Sigmoid colon (tissue), 7 donors: ENCODE measurements at places on chromosomes 1 and 21. TPM values are rescaled to one million over a fixed set of nuclear protein-coding genes. Genes with fewer than 3 reads are reported as not detected.
A peak's percentile ranks its signal among the peaks of the same experiment; 100 is the strongest.

DNA sequence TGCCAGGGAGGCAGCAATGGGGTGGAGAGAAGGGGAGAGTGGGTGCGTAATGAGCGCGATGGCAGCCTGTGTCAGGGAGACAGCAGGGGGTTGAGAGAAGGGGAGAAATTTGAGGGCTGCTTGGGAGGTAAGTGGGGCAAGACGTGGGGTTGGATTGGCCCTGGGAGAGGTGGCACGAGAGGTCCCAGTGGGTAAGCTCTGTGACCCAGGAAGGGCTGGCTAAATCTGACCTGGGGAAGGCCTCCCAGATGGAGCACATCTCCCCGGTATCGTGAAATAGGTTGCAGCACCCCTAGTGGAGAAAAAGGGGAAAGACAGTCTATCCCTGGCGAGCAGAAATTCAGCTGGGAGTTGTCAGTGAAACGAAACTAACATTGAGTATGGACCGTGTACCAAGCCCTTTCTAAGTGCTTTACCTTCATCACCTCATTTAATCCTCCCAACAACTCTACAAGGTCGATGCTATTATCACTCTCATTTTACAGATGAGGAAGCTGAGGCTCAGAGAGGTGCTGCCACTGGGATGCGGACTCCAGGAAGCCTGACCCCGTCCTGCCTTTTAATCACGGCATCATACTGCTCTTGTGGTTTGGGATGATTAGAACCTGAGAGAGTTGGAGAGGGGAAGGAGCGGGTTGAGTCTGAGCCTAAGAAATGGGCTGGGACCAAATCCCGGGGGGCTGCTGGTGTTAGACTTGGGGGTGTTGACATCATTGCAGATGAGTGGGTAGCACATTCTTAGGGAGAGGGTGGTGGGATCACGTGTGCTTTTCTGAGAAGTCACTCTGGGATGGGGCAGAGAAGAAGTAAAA is 56.6 kb upstream of the RPL11 start:
- DNase-seq, result peak; percentile 77

GRCh38 chr21:14862794-14863720 is 201.7 kb downstream of the NRIP1 start:
- DNase-seq, result no peak

GRCh38 chr1:210098356-210098755 is 134.2 kb upstream of the SERTAD4 start:
- no peak for DNase-seq

DNA sequence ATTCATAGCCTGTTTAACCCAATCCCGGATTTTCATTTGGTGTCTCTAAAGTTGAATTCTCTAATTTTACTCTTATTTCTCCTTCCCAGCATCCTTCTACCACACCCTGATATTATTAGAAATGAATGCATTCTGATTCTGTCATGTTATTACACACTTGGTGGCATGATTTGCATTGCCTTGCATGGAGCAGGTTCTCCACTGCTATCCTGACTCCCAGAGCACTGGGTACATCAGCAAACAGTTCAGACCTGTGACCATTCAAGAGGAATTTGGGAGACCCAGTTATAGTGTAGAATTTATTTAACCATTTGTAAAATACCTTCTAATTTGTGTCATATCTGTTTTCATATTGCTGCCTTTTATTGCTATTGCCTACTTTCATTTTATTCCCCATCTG is 2.6 kb downstream of the LRRC8B start:
- no peak for DNase-seq

DNA sequence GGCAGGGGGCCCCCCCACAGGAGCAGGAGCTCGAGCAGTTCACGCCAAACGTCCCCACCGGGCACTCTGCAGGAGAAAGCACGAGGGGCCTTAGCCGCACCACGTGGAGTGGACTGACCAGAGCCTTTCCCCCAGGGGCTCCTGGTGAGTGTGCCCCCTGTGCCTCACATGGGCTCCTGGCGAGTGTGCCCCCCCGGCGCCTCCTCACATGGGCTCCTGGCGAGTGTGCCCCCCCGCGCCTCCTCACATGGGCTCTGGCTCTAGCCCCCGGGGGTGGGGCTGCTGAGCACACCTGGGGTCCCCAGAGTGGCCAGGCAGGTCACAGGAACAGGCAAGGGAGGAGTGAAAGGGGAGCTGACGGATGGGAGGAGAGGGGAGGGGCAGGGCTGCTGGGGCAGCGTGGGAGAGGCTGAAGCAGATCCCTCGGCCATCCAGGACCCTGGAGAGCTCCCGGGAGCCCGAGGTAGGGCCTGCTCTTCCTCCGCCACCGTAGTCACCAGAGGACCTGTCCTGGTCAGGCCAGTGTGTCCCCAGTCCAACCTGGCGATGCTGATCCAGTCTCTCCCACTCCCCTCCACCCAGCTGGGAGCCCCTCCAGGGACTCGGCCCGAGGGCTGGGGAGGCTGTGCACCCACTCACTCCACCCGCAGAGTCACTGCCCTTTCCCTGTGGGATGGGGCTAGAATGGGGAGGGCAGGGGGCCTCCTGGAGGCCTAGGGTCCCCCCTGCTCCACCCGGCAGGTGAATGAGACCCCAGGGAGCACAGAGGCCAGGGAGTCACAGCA is 47.6 kb downstream of the ARHGEF16 start:
- peak; percentile 84 for DNase-seq

- no peak for DNase-seq
These were observed 1.5 kb downstream of the MRPL55 start for GRCh38 chr1:228107636-228108035.

OLFML3 gene
- total RNA-seq, result 94.0 TPM
